ENCODE measurements at places on chromosomes 3 and 15. TPM values are rescaled to one million over a fixed set of nuclear protein-coding genes. Genes with fewer than 3 reads are reported as not detected.

GRCh38 chr15:92904722-92905571 is 4.8 kb downstream of the CHD2 start:
- DNase-seq = no peak

DNA sequence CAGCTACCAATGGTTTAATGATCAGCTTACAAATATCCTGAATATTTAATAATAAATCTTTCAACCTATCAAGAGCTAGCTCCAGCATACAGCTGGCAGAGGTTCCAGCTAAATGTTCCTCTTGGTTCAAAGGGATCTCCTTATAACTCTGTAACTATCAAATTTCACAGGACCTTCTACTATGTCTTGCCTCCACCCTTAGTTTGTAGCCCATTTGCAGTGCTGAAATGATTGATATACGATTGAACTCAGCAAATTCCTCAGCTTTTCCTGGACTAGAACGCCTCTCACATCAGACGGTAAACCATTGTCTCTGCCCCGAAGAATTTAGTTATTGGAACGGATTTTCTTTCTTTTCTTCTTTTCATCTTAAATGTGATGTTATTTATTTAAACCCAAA is 41.5 kb downstream of the CD200R1L start:
- no peak for DNase-seq

GRCh38 chr3:52494886-52495495 is at the start of gene STAB1:
Gene STAB1, plus strand, starts transcription at chr3:52495338. Its CDS starts 76 bp downstream, at chr3:52495414.
- no peak for DNase-seq

- no peak for DNase-seq
Measured at GRCh38 chr3:102979191-102979590, 544.4 kb downstream of the ZPLD1 start.

DNA sequence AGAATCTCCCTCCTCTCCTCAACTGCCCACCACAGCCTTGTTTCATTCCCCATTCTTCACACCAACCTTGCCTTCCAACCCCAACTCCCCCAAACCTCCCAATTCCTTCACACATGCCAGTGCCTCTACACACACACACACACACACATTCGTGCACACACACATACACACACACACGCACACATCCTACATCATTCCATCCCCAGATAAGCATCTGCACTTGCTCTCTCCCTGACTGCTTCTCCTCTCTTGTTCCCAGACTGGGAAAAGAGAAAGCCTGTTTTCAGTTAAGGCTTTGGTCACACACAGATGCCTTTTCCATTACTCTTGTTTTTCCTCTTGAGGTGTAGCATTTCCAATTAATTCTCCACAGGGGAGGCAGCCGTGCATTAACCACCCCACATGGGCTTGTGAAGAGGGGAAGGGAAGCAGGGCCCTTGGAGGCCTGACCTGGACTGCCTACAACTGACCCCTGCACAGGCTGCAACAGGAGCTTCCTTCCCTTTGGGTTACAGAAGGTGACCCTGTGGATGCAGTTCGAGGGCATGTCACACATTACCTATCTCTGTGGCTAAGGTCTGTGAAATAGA is 32.0 kb upstream of the BOC start:
- DNase-seq = no peak

DNA sequence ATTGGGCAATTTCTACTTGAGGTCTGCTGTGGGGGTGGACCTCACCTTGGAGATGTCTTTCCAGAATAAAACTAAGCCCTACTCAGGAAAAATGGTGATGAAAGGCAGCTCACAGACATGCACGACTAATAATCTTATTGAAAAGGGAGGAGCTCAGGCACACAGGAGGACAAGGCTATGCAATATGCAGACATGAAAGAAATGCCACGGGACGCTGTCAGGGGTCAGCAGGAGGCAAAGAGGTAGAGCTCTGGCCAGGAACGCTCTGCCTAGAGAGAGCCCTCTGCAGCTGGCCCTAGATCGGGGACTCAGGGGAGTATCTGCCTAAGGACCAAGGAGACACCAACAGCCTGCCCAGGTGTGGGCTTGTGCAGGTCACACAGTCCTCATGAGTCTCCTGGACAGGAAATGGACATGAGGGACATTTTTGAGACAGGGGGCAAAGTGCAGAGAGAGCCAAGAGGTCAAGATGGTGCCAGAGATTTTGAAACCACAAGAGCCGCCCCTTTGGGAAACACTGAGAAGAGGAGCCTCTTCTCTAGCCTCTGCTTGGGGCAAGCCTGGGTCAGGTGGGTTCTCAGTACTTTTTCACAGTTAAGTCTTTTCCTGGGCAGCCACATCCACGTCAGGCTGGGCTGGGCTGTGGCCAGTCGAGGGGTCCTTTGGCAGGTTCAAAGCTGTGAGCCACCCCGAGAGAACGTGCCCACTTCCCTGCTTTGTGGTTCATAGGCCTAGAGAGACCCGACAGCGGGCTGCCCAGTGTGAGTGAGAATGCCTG is 23.2 kb downstream of the EAF1 start:
- no peak for DNase-seq

DNA sequence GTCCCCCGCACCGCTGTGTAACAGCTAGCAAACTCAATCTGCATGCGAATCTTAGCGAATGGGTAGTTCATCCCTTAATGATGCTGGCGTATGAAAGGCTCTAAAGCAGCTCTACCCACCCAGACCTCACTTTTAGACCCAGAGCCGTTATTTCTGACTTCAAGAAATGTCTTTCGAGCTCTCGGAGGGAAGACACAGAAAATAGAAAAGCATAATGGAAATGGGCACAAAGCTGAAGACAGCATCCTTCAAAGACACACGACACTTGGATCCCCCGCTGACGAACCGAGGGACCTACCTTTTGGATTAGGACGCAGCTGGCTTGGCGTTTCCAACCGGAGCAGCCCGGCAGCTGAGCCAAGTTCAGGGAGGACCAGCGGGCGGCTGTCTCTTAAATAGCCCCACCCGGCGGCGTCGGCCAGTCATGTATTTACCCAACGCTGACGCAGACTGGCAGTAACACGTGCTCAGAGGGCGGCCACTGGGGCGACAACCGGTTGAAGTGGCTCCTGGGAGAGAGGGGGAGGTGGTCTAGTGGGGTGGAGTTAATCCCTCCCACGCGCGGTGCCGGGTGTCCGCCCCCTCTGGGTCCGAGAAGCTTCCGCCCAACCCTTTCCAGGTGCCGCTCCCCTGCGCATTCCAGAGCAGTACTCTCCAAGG is 1.5 kb downstream of the CCK start:
- DNase-seq = peak; percentile 36

DNA sequence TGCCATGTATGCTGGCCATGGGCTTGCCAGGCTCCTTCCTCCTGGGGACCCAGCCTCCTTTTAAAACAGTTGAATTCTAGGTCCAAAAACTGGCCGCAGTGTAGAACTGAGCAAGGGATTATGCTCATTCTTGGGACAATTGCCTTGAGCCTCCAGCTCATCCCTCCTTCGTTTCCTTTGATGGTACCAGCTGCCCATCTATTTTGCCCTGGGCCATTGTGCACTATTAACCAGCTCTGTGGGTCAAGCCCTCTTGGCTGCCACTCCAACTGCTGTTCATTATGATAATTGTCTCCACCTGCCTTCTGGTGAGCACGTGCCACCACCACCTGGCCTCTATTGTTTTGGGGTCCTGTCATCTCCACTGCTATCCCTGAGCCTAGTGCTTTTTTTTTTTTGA is 75.8 kb upstream of the SYN2 start:
- DNase-seq = no peak

DNA sequence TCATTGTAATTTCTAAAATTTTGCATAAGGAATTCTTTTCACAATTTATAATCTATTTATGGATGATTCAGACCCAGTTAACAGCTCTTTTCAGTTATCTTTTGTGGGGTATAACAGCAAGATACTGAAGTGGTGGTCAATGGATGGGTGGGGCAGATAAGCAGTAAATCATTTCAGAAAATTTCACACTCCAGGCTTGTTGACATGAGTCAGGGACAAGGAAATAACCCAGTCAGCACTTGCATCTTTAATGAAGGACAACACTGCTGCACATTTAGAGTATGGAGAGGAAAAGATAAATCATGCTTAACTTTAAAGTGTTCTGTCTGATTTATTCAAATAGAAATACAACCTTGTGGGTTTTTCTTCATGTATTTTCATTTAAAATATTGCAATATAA is 181.6 kb downstream of the ROBO1 start:
- no peak for DNase-seq

DNA sequence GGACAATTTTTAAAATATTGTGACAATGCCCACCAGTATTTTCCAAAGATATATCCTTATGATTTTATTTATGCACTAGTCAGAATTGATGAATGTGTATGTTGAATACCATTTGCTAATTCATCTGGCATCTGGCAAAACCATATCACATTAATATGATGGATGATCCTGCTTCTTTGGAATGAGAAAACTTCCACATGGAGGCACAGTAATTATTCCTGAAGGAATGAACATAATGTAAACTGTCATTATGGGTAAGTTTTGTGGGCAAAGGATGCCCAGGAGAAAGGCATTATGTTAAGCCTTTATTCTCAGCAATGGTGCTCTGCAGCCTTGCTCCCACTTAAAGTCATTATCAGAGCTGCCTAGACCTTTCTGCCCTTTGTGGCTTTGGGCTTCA is 113.0 kb upstream of the MME start:
- no peak for DNase-seq

DNA sequence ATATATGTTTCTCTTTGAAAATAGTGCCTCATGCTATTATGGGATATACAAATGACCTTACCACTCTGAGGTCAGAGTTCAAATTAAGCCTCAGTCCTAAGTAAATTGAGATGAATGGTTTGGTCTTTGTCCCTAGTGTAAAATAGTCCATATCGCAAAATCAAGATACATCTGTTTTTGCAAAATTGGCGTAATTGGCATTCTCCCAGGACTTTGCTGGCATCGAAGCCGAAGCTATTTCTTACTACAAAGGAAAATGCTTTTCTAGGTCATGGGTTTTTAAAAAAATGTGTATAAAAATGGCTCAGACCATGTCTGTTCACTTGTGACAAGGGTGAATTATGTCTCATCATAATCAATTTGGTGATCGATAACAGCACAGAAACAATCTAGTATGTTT is 25.9 kb downstream of the ROBO2 start:
- no peak for DNase-seq

PPP1R2 gene
- 40.3 TPM for total RNA-seq

TASOR gene
- total RNA-seq = 33.7 TPM

PTH1R gene
- not detected for total RNA-seq
